A172 (cell line): ENCODE measurements at places on chromosomes 2 and 18. TPM values are rescaled to one million over a fixed set of nuclear protein-coding genes. Genes with fewer than 3 reads are reported as not detected.

IDH1 gene
- total RNA-seq = 162 and 172 TPM in 2 replicates

DLX1 gene
- 3.9 and 5.3 TPM in 2 replicates for total RNA-seq

SALL3 gene
- total RNA-seq = not detected in 2 replicates

SKA1 gene
- 21.8 and 35.1 TPM in 2 replicates for total RNA-seq

GAL3ST2 gene
- not detected in 2 replicates for total RNA-seq

GPBAR1 gene
- total RNA-seq = not detected in 2 replicates

POTEF gene
- not detected in 2 replicates for total RNA-seq

SMARCAL1 gene
- total RNA-seq = 12.7 and 25.1 TPM in 2 replicates

MROH2A gene
- total RNA-seq = 0.48 TPM in 1 of 2 replicates, not detected in the other

QPCT gene
- total RNA-seq = 18.4 and 21.6 TPM in 2 replicates

G6PC2 gene
- total RNA-seq = not detected in 2 replicates

ZNF804A gene
- 2.8 and 3.6 TPM in 2 replicates for total RNA-seq

NAT8 gene
- total RNA-seq = not detected in 2 replicates

ADRA2B gene
- not detected in 2 replicates for total RNA-seq

NOSTRIN gene
- 1.6 TPM in 1 of 2 replicates, not detected in the other for total RNA-seq

MAP4K4 gene
- total RNA-seq = 59.2 and 61.8 TPM in 2 replicates

SULT1C4 gene
- total RNA-seq = not detected in 2 replicates

UBE2E3 gene
- total RNA-seq = 187 and 214 TPM in 2 replicates

VIL1 gene
- not detected in 2 replicates for total RNA-seq

POMC gene
- not detected in 2 replicates for total RNA-seq

LIMS3 gene
- 1.4 and 2.9 TPM in 2 replicates for total RNA-seq

RAB12 gene
- total RNA-seq = 95.0 and 101 TPM in 2 replicates

CCT7 gene
- 695 and 768 TPM in 2 replicates for total RNA-seq

TSPYL6 gene
- total RNA-seq = not detected in 2 replicates

PRKAG3 gene
- total RNA-seq = not detected in 2 replicates

SRD5A2 gene
- not detected in 2 replicates for total RNA-seq

POTEI gene
- not detected in 2 replicates for total RNA-seq

UGT1A3 gene
- total RNA-seq = not detected in 2 replicates
